ENCODE measurements at places on chromosomes 12 and 14.

GRCh38 chr14:30521899-30522736 lies 36.8 kb upstream of the G2E3 start:
- peak; percentile 7 for DNase-seq

- no peak for DNase-seq
These were observed 100.1 kb downstream of the SCARB1 start for GRCh38 chr12:124763594-124763979.

GRCh38 chr12:59940631-59941342 lies 345.0 kb downstream of the SLC16A7 start:
- no peak for DNase-seq

- DNase-seq, result no peak
These were observed 29.6 kb downstream of the TMX1 start for GRCh38 chr14:51269634-51270033.

GRCh38 chr12:44847888-44848702 lies 28.0 kb downstream of the NELL2 start:
- peak; percentile 61 for DNase-seq

GRCh38 chr12:110102255-110102654 lies 21.9 kb upstream of the IFT81 start:
- DNase-seq, result peak; percentile 92

DNA sequence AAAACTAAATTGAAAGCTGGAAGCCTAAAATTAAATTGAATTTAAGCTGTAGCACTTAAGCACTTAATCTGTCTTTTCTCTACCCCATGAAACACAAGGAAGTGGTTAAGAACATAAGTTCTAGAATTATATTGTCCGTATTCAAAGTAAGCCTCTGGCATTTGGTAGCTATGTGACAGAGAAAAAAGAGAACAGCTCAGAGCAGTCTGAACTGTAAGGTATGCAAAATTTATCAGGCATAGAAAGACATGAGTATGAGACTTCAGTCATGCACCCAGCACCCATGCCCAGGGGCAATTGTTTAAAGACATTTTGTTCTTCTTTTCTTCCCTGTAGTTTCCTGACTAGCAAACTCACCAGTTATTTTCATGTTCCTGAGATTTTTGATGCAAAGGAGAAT lies 116.7 kb downstream of the KCNMB4 start:
- no peak for DNase-seq

- no peak for DNase-seq
These were observed 56.0 kb downstream of the CDK17 start for GRCh38 chr12:96344124-96344695.

DNA sequence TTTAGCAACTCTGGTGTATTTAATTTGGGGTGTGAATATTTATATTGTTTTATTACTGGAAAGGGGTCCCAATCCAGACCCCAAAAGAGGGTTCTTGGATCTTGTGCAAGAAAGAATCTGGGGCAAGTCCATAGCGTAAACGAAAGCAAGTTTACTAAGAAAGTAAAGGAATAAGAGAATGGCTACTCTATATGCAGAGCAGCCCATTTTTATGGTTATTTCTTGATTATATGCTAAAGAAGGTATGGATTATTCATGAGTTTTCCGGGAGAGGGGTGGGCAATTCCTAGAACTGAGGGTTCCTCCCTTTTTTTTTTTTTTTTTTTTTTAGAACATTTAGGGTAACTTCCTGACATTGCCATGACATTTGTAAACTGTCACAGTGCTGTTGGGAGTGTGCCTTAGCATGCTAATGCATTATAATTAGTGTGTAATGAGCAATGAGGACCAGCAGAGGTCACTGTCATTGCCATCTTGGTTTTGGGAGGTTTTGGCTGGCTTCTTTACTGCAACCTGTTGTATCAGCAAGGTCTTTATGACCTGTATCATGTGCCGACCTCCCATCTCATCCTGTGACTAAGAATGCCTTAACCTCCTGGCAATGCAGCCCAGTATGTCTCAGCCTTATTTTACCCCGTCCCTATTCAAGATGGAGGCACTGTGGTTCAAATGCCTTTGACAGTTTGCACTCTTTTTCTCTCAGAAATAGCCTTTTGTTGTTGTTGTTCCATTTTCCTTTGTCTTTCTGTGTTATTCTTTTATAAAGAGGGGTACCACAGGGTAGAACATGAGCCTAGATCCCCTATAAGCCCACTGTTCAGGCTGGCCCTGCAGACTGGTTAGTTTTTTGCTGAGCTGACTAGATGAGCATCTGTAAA lies 75.5 kb upstream of the DCD start:
- peak; percentile 10 for DNase-seq

DNA sequence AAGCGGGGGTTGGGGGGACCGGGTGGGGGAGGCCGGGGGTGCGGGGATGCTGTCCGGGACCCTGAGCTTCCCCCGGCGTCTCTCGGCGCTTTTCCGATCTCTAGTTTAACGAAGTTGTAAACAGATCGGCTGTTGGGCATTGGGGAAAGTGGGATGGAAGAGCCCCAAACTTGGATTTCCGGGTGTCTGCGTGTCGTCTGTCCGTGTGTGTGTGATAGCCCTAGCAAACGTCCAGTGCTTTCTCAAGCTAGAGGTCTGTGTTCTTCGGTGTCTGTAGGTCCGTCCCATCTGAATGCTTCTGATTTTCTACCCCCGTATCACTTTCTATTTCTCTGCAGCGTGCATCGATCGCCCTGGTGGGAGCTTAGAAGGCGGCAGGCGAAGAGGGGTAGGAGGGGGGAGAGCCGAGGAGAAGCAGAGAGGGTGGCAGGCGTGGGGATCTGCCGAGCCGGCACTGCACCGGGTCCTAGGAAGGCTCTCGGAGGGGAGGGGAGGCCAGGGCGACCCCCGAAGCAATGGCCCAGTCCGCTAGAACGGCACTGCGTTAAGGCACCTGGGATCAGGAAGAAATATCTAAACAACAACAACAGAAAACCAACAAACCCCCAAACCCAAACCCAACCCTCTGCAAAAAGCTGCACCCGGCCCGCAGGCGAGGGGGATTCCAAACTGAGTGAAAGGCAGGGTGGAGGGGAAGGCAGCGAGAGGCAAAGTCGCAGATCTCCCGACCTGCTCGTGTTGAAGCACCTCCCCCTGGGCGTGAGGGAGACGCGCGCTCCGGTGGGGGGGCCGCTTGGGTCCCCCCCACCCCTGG lies 1.0 kb downstream of the KCNA1 start:
- no peak for DNase-seq

- DNase-seq, result peak; percentile 20
These were observed 79.6 kb downstream of the EXOC5 start for GRCh38 chr14:57189070-57189469.

GRCh38 chr12:111327474-111327873 lies 41.4 kb downstream of the PHETA1 start:
- no peak for DNase-seq

DNA sequence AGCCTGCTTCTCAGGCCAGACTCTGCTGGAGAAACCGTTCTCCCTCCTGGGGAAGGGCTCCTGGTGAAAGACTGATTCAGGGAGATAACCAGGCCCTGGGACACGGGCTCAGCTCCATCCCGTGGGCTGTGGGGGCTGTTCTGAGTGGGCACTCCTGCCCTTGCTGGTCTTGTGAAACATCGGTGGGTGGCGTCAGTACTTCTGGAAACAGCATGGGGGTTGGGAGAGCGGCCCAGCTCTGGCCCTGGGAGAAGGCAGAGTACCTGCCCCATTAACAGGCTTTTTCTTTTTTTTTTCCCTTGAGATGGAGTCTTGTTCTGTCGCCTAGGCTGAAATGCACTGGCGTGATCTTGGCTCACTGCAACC lies 786 bp downstream of the SLC25A47 start:
- no peak for DNase-seq

GRCh38 chr14:32374155-32374554 lies 45.1 kb downstream of the AKAP6 start:
- peak; percentile 43 for DNase-seq

DNA sequence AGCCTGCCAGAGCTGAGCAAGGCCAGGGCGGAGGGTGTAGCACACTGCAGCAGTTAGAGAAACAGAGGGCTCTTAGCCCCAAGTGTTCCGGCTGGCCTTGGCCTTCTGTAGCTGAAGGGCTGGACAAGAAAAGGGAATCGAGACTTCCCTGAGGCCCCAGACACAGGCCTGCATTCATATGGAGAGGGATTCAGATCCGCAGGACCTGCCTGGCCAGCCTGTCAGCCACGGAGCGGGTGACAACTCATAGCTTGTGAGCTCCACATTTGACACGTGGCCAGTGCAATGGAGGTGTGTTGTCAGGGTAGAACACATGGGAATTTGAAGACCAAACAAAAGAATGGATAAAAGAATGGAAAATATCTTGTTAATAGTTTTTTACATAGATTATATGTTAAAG lies 182.2 kb upstream of the GSC start:
- DNase-seq, result no peak

- no peak for DNase-seq
These were observed 59.4 kb upstream of the SYNE2 start for GRCh38 chr14:63793376-63793775.

GRCh38 chr12:90896821-90897220 lies 58.2 kb downstream of the CCER1 start:
- no peak for DNase-seq

GRCh38 chr12:42086031-42086430 lies 58.6 kb downstream of the GXYLT1 start:
- DNase-seq, result no peak

- DNase-seq, result peak; percentile 89
These were observed 12.9 kb downstream of the GNG2 start for GRCh38 chr14:51873221-51873893.

DNA sequence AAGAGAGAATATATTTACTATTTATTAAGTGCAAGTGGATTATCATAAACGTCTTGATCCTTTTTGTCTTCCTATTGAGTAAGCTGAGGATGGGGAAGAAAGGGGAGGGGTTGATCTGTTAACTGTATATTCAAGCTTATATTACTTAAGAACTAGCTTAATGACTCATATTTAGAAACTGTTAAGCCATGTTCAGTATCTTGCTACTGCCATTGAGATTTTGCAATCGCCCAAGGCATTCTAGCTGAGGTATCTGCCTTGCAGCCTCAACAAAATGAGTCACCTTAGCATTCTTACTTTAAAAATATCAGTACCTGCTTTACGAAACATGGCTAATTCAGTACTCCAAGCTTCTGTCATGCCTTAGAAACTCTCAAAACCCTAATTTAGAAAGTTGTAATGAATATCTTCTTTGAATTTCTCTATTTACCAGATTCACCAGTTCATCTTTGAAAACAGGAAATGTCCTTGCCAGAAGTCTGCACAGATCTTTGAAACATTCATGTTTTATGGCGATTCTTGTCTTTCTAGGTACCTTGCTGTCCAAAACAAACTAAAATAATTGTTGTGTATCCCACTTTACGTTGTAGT lies 76.1 kb downstream of the ALG10B start:
- peak; percentile 85 for DNase-seq

GRCh38 chr12:49537231-49537751 lies 1.5 kb upstream of the KCNH3 start:
- no peak for DNase-seq

GRCh38 chr14:105147671-105148603 lies 20.6 kb downstream of the JAG2 start:
- DNase-seq, result no peak

- DNase-seq, result no peak
These were observed 24.1 kb upstream of the ADIPOR2 start for GRCh38 chr12:1666685-1667162.

GRCh38 chr12:56768424-56768823 lies 5.3 kb downstream of the HSD17B6 start:
- DNase-seq, result no peak

DNA sequence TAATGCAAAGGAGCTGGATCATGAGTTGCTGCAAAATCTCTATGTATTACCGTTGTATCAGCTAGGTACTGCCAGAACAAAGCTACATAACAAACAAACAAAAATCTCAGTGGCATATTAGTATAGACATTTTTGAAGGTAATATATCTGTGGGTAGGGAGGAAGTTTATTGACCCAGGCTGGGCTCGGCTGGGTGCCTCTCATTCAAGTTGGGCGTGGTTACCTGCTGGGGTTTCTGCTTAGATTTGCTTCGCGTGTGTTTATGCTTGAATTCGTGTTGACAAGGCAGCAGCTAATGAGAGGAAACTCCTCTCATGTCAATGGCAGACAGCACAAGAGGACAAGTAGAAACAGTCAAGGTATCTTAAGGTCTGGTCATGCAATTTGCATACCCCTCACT lies 520.7 kb downstream of the SOX5 start:
- no peak for DNase-seq

DNA sequence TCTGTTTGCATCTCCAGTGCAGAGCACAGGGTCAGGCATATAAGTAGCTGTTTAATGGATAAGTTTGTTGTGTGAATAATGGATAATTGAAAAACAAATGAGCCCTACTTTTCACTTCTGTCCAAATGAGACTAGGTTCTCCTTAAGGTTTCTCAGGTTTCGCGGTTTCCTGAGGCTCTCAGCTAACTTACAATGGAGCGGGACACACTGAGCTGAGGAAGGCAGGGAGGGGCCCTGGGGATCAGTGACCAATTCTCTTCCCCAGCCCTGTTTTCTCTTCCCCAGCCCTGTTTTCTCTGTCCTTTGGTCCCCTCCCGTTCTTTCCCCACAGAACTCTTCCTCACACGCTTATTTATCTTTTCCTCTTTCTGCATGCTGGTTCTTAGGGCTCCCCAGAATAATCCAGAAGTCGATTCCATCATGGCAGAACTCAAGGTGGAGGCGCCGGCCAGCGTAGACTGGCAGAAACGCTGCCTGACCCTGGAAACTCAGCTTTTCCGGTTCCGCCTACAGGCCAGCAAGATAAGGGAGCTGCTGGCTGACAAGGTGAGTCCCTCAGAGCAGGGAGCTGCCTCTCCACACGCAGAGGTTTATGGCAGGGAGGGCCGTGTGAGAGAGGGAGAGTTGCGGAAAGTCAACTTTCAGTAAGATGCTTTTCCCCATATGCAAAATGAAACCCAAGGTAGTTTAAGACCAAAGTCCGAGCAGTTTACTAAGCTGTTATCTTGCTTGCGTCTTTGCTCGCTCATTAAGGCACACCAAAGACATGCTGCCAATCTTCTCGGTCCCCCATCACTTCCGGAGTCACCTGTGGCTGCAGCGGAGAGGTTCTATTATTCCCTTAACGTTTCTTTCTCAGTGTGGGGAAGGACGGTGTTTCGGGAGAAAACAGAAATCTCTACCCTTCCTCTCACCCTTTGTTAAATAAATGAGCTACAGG lies 8.6 kb downstream of the PLEKHH1 start:
- no peak for DNase-seq

- DNase-seq, result no peak
These were observed 30.9 kb upstream of the KLRD1 start for GRCh38 chr12:10276774-10277173.

GRCh38 chr12:50924439-50925341 lies 27.7 kb upstream of the HIGD1C start:
- DNase-seq, result peak; percentile 70

GRCh38 chr12:128564956-128565355 lies 258.8 kb downstream of the SLC15A4 start:
- DNase-seq, result no peak

DNA sequence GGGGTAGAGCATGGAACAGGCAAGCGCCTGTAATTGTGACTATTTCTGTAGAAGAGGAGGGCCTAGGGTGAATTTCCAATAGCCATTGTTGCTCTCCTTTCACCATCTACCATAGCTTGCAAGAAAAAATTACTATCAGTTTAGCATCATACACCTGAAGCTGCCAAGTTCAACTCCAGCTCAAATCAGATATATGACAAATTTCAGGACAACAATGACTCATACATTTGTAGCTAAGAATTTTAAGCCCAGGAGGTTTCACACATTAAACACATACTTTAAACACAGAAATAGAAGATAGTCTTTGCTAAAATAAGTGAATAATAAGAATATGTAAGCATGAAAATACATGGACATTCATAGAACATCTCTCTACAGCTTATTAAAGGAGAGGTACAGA lies 17.6 kb upstream of the G2E3 start:
- peak; percentile 3 for DNase-seq
